ENCODE measurements at places on chromosomes 5 and 9.

DNA sequence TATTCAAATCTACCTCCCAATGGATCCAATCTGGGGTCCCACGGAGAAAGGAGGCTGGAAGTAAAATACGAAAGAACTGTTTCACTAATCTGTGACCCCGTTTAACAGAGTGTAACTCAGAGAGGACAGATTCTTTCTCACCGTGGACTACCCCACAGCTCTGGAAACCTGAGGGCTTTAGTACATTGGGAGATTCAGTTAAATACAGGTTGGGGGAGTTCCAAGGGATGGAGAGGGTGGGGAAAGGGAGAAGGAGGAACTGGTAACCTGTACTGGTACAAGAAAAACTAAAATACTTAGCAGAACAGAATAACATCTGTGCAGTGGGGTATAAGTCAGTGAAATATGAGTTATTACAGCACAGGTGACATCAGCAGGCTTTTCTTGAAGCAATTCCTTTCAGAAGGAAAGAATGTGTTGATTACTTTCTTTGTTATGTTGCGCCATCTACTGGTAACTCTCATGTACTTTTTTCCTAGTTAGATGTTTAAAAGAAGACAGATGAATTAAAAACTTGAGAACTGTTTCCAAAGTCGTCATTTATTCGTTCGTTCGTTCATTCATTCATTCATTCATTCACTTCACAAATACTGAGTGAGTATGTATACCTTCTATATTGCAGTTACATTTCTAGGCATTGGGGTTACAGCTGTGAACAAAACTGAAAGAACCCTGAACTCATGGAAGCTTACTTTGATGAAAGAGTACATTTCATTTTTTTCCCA, 30.0 kb upstream of the STOM start:
- peak; percentile 77 for DNase-seq

GRCh38 chr5:67255881-67256280, 59.3 kb upstream of the CD180 start:
- DNase-seq = no peak

GRCh38 chr5:115586525-115587146, 15.6 kb downstream of the TICAM2 start:
- peak; percentile 41 for DNase-seq

- no peak for DNase-seq
Measured at GRCh38 chr9:95791286-95791685, 84.2 kb upstream of the ERCC6L2 start.

GRCh38 chr9:7909537-7909936, 110.0 kb upstream of the DMAC1 start:
- no peak for DNase-seq

DNA sequence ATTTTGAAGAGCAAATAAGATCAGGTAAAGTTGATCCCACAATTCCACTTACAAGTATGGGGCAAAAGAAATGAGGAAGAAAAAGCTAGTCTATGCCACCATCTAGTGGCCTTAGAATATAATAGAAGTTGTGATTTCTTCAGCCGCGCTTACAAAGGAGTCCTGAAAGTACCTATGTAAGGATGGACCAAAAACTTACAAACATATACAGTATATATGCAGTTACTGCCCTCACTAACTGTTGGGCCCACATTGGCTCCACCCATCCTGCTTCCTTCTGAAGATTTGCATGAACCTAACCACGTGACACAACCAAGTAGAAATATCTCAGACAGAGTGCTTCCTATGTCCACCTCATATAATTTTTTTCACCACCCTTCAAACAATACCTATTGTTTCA, 11.7 kb upstream of the OR13D1 start:
- peak; percentile 51 for DNase-seq

DNA sequence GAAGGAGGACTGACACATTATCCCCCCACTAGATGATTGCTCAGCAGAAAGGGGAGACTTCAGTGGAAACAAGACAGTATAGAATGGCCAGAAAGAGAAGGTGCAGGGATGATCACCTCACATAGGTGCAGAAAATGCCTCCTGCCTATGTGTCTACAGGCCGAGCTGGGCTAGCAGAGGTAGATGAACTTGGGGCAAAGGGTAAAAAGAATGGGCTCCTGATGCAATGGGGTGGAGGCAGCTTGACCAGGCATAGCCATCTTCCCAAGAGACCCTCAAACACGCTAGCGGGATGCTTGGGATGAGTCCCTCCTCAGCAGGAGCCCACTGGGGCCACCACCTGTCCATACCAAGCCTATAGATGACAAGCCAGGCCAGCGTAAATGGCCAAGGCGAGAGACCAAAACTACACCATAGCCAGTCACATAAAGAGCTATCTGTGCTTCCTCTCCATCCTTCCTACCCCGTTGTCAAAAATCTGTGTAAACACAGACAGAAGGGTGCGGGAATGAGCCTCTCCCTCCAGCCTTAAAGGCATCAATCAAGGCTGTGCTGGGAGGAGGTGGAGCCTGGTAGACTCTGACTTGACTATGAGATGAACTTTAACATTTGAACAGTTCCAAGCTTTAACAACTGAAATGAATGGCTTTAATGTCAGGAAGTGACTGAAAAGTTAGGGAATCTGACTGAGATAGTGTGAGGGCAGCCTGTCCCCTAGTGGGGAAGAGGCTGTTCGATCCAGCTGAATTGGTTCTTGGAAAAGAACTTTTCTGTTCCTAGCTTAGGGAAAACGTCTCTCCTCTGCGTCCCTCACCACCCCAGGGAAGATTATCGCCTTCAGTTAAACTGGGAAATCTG, 10.4 kb downstream of the C9orf152 start:
- DNase-seq = no peak

- no peak for DNase-seq
Measured at GRCh38 chr5:133843911-133844310, 124.5 kb downstream of the C5orf15 start.
